ENCODE measurements at places on chromosomes 5 and 9.

- no peak for DNase-seq
- H3K27me3 ChIP-seq, result no peaks in the 10 kb centered on the region
- no peaks in the 10 kb centered on the region for H3K36me3 ChIP-seq
- no peak overlapping the region for H3K27ac ChIP-seq
- no peak overlapping the region for H3K4me3 ChIP-seq
- H3K4me1 ChIP-seq, result no peaks in the 10 kb centered on the region
Measured at GRCh38 chr5:35202319-35203111, 27.8 kb downstream of the PRLR start.

- no peak for DNase-seq
- no peaks in the 10 kb centered on the region for H3K36me3 ChIP-seq
- no peak overlapping the region for H3K27ac ChIP-seq
- H3K27me3 ChIP-seq, result no peaks in the 10 kb centered on the region
- no peaks in the 10 kb centered on the region for H3K4me1 ChIP-seq
- H3K4me3 ChIP-seq, result no peak overlapping the region
Measured at GRCh38 chr9:12604164-12604821, 88.9 kb upstream of the TYRP1 start.

GRCh38 chr9:135090547-135090946 lies 3.1 kb downstream of the OLFM1 start:
- H3K4me1 ChIP-seq, result no peaks in the 10 kb centered on the region
- H3K27me3 ChIP-seq, result peaks cover 4% of the 10 kb centered on the region
- no peak for DNase-seq
- no peak overlapping the region for H3K27ac ChIP-seq

GRCh38 chr5:33364406-33364805 lies 76.4 kb upstream of the TARS1 start:
- H3K27me3 ChIP-seq, result no peaks in the 10 kb centered on the region
- no peak for DNase-seq
- no peaks in the 10 kb centered on the region for H3K36me3 ChIP-seq
- H3K4me3 ChIP-seq, result no peak overlapping the region
- H3K27ac ChIP-seq, result no peak overlapping the region

Measured in right atrium auricular region (tissue), 2 donors.